ENCODE measurements at places on chromosomes 1 and 21.

GRCh38 chr1:182629499-182630096 is 25.4 kb upstream of the RGS16 start:
- no peak for DNase-seq

GRCh38 chr1:87335175-87335884 is 6.7 kb downstream of the LMO4 start:
- no peak for DNase-seq

DNA sequence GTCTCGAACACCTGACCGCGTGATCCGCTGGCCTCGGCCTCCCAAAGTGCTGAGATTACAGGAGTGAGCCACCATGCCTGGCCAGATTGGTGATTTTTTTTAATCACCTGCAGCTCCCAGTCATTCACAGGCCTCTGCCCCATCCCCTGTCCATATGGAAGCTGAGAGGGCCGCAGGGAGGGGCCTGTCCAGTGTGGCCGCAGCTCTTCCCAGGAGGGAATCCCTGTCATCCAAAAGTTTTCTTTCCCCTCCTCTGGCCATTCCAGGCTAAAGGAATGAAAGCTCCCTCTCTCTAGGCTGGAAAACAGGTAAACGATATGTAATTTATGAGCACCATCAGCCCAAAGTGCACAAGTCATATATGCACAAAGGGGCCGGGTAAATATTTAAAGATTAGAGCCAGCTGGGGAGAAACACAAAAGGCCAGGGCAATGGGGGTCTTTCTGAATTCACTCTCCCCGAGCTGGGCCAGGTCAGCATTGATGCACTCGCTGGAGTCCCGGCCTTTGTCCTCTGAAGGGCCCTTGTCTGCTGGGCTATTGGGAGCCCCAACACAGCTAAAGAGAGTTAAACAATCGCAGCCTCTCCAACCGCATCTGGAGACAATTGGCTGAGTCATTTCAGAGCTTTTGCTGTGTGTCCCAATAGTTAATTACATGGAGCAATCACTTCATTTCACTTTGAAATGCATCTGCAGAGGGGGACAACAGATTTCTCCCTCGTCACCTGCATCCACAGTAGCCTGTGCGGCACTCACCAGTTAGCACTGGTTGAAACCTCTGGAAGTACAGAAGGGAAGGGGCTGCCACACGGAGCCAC is 3.8 kb upstream of the HES3 start:
- no peak for DNase-seq

DNA sequence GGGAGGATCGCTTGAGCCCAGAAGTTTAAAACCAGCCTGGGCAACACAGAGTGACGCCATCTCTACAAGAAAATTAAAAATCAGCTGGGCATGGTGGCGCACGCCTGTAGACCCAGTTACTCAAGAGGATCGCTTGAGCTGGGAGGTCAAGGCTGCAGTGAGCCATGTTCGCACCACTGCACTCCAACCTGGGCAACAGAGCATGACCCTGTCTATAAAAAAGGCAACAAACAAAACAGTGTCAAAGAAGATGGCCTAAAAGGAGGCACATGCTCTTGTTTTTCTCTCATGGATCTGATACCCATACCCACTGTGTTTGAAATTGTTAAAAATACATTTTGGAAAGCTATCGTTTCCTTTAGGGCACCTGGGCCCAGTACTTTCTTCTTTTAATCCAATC is 191.7 kb downstream of the SLC45A1 start:
- no peak for DNase-seq

GRCh38 chr1:228075801-228076271 is 6.7 kb upstream of the ARF1 start:
- DNase-seq = no peak

DNA sequence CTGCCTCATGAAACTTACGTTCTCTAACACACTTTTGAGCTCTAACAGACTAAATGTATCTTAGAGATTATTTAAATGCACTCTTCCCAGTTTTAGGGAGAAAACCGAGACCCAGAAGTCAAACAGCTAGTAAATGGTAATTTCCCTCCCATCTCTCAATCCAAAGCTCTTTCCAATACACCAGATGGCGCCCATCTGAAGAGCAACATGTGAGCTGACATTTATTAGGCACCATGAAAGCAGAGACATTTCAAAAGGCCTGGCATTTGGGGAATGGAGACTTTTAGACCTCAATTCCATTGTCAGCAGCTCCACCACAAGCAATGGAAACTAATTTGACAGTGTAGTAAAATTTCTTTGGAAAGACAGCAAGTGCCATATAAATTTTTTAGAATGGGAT is 191.4 kb downstream of the DAB1 start:
- no peak for DNase-seq

- no peak for DNase-seq
Measured at GRCh38 chr1:60865166-60865565, 217.2 kb upstream of the NFIA start.

DNA sequence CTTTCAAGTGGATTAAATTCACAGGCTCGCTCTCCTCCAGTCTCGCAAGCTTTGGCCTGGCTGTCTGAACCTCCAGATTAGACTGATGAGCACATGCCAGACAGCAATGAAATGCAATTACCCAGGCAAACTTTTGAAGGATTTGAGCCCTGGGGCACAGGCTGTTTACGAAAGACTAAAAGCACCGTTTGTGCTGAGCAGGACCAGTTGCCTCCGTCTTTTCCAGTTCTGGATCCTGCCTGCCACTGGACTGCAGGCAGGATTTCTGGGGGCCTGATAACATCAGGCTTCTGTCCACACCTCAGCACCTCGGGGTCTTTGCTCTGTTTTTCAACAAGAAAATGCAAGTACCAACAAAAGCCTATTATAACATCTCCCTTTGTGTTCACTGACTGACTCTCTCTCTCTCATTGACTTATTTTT is 145.7 kb downstream of the CLIC6 start:
- DNase-seq = no peak

GRCh38 chr1:12594966-12595756 is 22.8 kb downstream of the DHRS3 start:
- DNase-seq = no peak

DNA sequence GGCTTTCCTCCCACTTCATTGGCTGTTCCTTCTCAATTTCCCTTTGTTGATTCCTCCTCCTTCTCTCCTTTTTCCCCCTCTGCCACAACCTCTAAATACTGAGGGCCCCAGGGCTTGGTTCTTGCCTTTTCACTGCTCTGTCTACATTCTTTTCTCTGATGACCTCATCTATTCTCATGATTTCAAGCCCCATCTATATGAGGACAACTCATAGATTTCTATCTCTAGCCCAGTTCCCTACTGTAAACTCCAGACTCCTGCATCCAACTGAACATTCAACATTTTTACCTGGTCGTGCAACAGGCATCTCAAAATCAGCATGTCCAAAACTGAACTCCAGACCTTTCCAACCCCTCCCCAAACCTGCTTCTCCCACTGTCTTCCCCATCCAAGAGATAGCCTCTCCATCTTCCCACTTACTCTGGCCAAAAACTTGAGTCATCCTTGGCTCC is 11.5 kb upstream of the SLC9A1 start:
- DNase-seq = no peak

DNA sequence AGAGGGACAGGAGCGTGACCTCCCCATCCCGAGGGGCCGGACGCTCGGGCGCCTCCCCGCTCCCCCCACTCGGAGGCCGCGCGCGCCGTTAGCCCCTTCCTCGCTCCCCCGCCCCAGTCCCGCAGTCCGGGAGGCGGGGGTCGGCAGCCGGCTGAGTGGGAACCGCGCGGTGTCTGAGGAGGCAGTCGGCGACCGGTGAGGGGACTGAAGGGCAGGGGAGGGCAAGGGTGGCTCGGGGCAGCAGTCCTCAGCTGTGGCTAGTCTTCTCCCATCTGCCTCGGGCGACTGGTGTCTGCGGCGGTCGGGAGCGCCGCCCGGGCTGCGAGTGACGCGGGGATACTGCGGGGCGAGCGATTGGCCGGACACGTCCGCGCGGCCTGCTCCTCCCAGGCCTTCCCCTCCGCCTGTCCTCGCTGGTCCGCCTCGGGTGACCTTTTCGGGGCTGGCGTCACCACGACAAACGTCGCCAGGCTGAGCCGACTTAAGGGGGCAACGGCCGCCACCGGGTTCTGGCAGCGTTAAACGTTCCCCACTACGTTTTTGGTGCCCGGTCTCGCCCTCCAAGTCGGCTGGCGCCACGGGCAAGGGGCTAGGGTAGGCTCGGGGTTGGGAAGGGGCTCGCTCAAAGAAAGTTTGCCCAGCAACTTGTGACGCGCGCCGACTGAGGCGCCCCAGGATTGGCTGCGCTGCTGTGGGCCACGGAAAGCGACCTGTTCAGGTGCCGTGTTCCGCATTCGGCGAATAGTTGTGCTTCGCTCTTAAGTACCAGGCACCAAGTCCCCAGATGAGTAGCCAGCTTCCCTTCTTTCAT is 538 bp downstream of the ZNF672 start:
- peak; percentile 75 for DNase-seq

DNA sequence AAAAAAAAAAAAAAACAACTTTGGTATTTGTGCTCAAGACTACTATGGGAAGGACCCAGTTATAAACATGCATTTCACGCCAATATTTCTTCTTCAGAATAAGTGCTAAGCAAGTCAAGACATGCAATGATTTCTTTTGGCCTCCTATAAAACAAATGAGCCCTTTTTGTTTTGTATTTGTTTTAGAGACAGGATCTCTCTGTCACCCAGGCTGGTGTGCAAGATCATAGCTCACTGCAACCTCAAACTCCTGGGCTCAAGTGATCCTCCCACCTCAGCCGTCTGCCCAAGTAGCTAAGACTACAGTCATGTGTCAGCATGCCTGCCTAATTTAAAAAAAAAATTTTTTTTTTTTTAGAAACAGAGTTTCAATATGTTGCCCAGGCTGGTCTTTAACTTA is 348.7 kb downstream of the PCP4 start:
- no peak for DNase-seq

GRCh38 chr1:6014130-6014999 is 22.1 kb upstream of the NPHP4 start:
- no peak for DNase-seq

DNA sequence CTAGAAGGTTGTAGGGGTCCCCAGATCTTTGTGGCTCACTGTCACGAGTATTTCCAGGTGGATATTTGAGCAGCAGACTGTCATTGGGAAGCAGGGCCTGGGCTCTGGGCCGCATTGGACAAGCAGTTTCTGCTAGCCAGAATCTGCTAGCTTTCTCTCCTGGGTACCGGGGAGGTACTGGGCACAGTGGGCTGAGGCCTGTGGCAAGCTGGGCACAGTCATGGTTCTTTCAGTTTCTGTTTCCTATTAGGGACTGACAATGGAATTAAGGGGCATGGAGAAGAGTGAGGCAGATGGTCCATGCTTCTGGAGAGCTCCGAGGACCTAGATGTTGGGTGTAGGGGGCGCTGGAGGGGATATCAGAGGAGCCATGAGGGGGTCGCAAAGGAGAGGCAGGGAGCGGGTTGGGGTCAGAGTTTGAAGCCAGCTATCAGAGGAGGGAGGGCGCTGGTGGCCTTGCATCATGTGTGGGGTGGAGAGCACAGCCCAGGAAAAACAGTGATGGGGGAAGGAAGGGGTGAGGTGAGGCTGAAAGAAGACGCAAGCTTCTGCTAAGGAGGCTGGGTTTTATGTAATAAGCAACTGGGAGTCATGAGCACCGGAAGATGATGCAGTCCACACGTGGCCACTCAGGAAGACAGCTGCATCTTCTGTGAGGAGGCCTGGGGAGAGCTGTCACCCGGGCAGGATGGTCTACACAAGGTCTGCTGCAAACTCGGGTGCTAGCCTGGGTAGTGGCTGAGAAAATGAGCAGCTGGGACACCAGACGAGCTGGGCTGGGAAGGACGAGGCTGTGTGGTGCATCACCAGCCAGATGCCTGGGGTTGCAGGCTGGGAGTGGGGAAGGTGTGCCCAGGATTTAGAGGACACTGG is 72.7 kb downstream of the IER5 start:
- no peak for DNase-seq

GRCh38 chr1:51933344-51933743 is 54.8 kb upstream of the NRDC start:
- no peak for DNase-seq

GRCh38 chr1:225949041-225949440 is 8.0 kb upstream of the LEFTY2 start:
- DNase-seq = no peak

- no peak for DNase-seq
Measured at GRCh38 chr1:242813490-242814091, 289.1 kb upstream of the PLD5 start.

DNA sequence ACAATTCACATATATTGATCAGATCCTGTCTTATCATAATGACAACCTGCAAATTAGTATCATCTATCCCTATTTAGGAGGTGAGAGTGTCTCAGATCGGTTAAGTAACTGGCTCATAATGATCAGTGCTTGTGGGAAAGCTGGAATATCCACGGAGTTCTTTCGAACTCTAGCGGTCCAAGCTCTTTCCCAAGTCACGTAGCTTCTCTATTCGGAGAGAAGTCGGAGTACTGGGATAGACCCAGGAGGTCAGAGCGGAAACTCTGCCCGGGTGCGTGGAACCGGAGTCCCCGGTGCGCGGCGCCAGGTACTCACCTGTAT is 339 bp downstream of the PTGS2 start:
- no peak for DNase-seq

DNA sequence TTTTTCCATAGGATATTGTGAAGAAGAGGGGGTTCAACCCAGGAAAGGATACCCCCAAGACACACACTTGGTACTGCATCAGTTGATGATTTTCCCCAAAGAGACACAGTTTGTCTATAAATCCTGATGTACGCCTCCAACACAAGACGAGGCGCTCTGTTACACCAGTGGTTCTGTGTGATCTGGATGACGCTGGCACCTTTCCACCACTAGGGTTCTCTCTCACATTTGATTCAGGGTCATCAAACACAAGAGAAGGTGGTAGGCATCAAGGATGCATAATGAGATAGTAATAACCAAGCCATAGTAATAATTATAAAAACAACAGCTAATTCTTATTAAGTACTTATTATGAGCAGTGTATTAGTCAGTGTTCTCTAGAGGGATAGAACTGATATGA is 508.8 kb upstream of the ZP4 start:
- DNase-seq = no peak

DNA sequence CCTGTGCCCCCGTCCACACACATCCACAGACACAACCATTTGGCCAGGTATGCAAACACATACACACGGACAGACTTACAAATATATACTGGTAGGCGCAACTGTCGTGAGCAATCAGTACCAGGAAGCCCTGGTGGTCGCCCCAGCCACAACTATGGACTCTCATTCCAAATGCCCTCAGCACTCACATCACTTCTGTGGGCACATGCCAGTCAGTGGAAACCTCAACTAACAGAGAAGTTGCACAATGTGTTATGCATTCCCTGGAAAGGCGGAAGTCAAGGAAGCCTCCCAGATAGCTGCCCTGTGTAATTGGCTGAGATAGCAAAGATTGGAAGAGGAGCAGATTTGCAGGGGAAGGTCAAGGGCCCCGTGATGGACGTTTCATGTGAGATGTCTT is 1.4 kb upstream of the HEYL start:
- no peak for DNase-seq

DNA sequence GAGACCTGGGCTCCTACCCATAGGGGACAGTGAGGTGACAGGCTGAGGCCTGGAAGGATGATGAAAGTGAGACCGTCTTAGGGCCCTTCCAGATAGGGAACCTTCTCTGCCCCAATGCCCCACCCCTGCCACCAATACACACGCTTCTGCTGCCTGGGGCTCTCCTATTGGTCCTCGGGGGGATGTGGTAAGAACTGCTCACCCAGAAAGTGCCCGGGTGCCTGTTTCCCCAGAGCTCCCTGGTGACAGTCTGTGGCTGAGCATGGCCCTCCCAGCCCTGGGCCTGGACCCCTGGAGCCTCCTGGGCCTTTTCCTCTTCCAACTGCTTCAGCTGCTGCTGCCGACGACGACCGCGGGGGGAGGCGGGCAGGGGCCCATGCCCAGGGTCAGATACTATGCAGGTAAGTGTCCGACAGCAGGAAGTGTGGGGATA is 948 bp downstream of the SEMA4A start:
- no peak for DNase-seq

Measured in NCI-H2107 (cell line).